ENCODE measurements at places on chromosomes 2 and 18.

- no peaks in the 10 kb centered on the region for H3K27me3 ChIP-seq
- H3K36me3 ChIP-seq, result no peaks in the 10 kb centered on the region
- H3K4me3 ChIP-seq, result no peak overlapping the region
- no peaks in the 10 kb centered on the region for H3K4me1 ChIP-seq
These were observed 339.8 kb downstream of the CDH19 start for GRCh38 chr18:66264130-66264529.

DNA sequence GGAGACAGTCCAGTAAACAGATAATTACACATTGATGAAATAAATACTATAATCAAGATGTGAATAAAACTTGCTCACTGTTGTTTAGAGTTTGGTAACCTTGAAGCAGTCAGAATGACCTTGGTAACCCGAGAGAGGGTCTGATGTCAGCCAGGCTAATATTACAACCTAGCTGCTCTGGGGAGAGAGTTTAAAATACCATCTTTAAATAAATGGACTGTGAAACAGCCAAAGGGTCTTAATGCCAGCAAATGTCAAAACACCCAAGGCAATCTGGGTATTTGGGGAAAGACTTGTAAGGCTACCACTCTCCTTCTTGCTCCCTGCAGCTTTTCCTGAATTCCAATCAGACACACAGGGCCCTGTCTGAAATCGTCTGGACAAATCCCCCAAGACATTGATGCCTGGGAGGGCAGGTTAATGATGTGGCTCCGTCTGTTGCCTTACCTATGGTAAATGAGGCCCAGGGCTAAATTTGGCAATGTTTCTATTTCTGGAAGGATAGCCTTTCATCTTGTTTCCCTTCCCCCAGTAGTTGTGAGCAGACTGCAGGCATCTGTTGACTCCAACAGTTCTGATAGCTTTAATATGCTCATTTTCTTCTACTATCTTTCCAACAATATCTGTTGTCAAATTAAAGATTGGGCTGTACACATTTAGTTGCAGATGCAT is 43.0 kb upstream of the ITGB6 start:
- no peaks in the 10 kb centered on the region for H3K36me3 ChIP-seq
- H3K4me3 ChIP-seq, result no peak overlapping the region
- H3K4me1 ChIP-seq, result no peaks in the 10 kb centered on the region
- H3K27ac ChIP-seq, result no peak overlapping the region
- no peak for DNase-seq

DNA sequence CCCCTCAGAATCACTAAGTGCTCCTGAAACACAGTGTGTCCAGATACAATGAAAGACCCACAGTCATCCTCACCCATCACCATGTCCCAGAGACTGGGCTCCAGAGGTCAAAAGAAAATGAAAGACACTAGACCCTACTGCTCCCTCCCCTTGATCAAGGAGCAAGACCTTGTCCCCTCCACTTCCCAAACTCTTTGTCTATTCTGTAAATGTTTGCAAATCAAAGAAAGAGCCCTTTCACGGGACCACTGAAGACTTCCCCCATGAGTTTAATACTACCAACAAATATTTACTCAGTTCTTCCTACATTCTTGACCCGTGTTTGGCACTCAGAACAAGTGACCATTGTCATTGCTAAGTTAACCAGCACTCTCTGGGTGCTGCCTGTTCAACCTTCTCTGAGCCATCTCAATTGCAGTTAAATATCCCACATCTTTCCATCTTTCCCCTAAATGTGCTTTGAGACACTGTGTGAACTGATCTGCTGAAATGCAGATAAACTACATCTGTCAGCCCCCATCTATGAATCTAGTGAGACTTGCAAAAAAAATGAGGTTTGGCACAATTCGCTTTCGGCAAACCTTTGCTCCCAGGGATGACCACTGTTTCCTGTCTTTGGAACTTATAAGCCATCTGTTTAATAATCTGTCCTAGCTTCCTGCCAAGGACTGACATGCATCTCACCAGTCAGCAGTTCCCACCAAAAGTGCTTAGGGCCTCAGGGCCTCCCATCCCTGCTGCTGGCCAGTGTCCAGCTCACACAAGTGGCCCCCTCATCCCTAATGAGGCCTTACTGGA is 170.3 kb downstream of the GFPT1 start:
- no peak overlapping the region for H3K4me3 ChIP-seq
- no peaks in the 10 kb centered on the region for H3K4me1 ChIP-seq
- H3K36me3 ChIP-seq, result no peaks in the 10 kb centered on the region
- H3K27ac ChIP-seq, result no peak overlapping the region
- no peaks in the 10 kb centered on the region for H3K27me3 ChIP-seq

GRCh38 chr2:120018549-120018948 is 5.7 kb downstream of the EPB41L5 start:
- no peak for DNase-seq
- H3K27ac ChIP-seq, result no peak overlapping the region
- H3K4me3 ChIP-seq, result no peak overlapping the region
- no peaks in the 10 kb centered on the region for H3K36me3 ChIP-seq
- no peaks in the 10 kb centered on the region for H3K27me3 ChIP-seq

- no peaks in the 10 kb centered on the region for H3K4me1 ChIP-seq
- no peaks in the 10 kb centered on the region for H3K36me3 ChIP-seq
- no peak for DNase-seq
- no peak overlapping the region for H3K27ac ChIP-seq
- no peak overlapping the region for H3K4me3 ChIP-seq
These were observed 147.3 kb downstream of the IRS1 start for GRCh38 chr2:226652369-226652768.

DNA sequence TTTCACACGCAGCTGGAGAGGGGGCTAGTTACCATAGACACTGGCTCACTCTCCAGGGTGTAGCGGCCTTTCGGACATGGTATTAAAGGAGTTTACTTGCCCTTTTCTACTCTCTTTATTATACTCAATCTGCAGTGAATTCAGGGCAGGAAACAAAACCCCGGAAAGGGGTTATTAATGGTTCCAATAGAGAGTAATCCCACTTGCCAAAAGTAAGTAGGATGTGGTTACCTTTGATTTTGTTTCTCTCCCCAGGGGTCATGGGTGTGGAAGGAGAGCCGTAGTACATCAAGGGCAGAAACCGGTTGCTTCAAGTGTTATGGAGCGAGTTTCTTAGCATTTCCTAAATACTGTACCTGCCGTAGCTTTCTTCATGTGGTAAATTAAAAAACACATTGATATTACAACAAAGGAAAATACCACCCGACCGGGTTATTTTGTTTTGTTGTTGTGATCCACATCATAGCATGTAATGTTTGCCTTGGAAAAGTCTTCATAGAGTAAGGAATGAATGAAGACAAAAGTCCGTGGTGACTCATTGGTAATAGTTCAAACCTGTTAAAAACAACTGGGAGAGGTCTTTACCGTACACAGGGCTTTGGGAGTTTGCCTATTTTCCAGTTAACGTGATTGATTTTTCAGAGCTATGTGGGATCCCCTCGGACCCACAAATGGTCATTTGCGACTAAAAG is 71.5 kb downstream of the SLC4A3 start:
- DNase-seq, result no peak
- no peak overlapping the region for H3K27ac ChIP-seq

DNA sequence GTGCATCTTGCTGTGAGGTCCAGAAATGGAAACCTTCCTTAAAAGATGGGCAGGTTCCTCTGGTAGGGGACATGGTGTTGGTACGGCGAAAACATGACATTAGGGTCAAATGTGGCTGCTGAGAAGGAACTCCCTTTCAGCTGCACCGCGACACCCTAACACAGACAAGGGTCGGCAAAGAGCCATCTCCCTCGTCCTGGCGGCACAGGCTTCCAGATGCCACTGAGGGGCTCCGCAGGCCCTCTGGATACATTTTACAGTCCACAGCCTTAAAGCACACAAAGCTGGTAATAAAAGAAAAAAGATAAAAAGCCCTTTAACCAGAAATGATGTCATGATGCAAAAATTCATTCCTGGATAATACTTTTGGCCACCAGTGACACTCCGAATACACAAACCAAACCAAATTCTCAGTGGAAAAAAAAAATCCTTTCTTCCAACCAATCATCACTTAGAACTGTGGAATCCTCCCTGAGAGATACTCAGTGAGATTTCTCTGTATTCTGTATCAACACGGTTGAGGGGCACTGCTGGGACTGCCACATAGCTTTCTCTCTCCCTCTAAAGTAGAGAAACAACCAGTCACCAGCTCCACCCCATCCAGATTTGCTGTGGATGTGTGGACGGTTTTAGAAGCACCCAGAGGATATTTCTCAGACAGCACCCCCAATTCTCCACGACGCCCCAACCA is 174.8 kb downstream of the HDAC4 start:
- no peak for DNase-seq
- no peak overlapping the region for H3K27ac ChIP-seq
- no peak overlapping the region for H3K4me3 ChIP-seq

GRCh38 chr2:134435936-134436335 is 182.1 kb downstream of the MGAT5 start:
- H3K4me3 ChIP-seq, result no peak overlapping the region
- no peak for DNase-seq
- no peak overlapping the region for H3K27ac ChIP-seq
- H3K4me1 ChIP-seq, result no peaks in the 10 kb centered on the region

DNA sequence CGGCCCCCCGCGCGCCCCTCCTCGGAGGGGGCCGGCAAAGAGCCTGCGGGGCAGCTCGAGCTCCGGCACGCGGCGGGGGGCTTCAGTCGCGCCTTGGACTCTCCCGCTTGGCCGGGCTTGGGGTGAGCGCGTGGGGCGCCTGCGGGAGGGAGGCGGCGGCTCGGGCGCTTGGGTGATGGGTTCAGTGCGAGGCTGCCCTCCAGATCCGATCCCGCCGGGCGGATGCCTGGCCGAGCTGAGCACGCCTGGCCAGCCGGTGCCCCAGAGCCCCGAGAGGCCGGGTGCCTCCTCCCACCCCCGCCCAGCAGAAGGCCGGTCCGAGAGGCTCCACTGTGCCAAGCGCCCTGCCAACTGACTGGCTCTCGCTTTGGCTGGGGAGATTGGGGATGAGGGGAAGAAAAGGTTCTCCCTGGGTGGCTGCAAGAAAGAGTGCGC is 273 bp upstream of the NXPH2 start:
- no peaks in the 10 kb centered on the region for H3K27me3 ChIP-seq
- no peak overlapping the region for H3K27ac ChIP-seq
- H3K4me1 ChIP-seq, result no peaks in the 10 kb centered on the region
- H3K36me3 ChIP-seq, result no peaks in the 10 kb centered on the region
- no peak overlapping the region for H3K4me3 ChIP-seq
- DNase-seq, result no peak

- no peak overlapping the region for H3K4me3 ChIP-seq
- no peaks in the 10 kb centered on the region for H3K4me1 ChIP-seq
- no peak overlapping the region for H3K27ac ChIP-seq
- no peaks in the 10 kb centered on the region for H3K36me3 ChIP-seq
These were observed 13.3 kb upstream of the POLE4 start for GRCh38 chr2:74944987-74945787.

DNA sequence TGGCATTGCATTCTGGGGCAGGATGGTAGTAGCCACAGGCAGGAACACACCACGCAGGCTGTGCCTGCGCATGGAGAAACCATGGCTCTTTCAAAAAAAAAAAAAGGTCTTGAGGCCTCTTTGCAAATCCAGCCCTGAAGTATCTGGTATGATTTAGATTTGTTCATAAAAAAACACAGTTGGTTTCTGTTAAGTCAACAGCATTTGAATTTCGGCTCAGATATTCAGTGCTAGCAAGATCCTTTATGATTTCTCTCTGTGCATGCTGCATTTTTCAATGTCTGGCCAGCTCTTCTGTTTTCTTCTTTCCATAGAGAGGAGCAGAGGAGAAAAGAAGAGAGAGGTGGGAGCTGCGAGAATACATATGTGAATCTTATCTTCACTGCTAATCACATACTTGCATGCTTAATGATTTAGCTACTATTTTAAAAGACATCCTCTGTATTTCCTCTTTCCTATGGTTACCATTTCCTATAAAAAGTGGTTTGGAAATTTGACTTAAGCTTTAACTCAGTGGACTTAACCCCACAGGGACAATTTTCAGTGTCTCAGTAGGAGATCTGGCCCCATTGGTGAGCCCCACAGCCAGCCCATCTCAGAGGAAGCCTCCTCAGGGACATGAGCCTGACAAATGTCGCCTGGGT is 214.3 kb upstream of the APCDD1 start:
- no peak overlapping the region for H3K4me3 ChIP-seq
- H3K27me3 ChIP-seq, result no peaks in the 10 kb centered on the region
- peaks cover 16% of the 10 kb centered on the region for H3K4me1 ChIP-seq
- no peak for DNase-seq

DNA sequence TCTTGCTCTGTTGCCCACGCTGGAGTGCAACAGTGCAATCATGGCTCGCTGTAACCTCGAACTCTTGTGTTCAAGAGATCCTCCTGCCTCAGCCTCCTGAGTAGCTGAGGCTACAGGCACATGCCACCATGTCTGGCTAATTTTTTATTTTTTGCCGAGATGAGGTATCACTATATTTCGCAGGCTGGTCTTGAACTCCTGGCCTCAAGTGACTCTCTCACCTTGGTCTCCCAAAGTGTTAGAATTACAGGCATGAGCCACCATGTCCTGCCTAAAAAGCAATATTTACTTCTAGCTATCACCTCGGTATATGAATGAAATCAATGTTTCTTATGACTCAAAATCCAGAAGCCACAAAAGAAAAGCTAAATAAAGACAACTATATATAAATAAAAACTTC is 2.2 kb downstream of the BUB1 start:
- H3K27me3 ChIP-seq, result no peaks in the 10 kb centered on the region
- DNase-seq, result no peak
- H3K27ac ChIP-seq, result peak overlapping the region; percentile 61
- peak overlapping the region; percentile 57 for H3K4me3 ChIP-seq

GRCh38 chr2:132438691-132439090 is 22.1 kb downstream of the GPR39 start:
- DNase-seq, result no peak
- H3K27me3 ChIP-seq, result no peaks in the 10 kb centered on the region
- H3K36me3 ChIP-seq, result no peaks in the 10 kb centered on the region
- no peak overlapping the region for H3K4me3 ChIP-seq
- H3K4me1 ChIP-seq, result peaks cover 8% of the 10 kb centered on the region

- DNase-seq, result peak; percentile 66
- H3K4me3 ChIP-seq, result no peak overlapping the region
- H3K36me3 ChIP-seq, result peaks cover 7% of the 10 kb centered on the region
- peaks cover 46% of the 10 kb centered on the region for H3K4me1 ChIP-seq
- H3K27me3 ChIP-seq, result no peaks in the 10 kb centered on the region
These were observed 36.0 kb downstream of the FARP2 start for GRCh38 chr2:241391892-241392665.

- no peaks in the 10 kb centered on the region for H3K27me3 ChIP-seq
- H3K4me1 ChIP-seq, result peaks cover 7% of the 10 kb centered on the region
These were observed 30.9 kb downstream of the HAUS1 start for GRCh38 chr18:46134920-46135675.

Data from Karpas-422 (cell line).